HFFc6 (cell line): ENCODE measurements at places on chromosomes 3 and 15.

- DNase-seq: no peak
These were observed 423.0 kb upstream of the THBS1 start for GRCh38 chr15:39157882-39158281.

DNA sequence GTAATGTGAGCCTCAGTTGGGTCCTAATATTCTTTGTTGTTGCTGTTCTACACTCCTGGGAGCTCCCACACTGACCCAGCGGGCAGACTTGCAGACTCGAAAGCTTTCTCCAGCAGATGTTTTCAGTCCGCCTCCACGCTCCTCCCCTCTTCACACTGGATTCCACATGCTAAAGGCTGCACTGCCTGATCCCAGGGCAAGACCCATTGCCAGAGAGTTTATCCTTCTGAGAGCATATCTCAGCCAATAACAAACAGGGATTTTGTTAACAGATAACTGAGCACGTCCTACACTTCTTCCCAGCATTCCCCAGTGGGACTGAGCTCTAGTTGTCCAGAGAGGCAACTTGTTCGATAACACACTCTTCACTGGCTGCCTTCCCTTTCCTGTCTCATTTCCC lies 8.0 kb upstream of the COL6A6 start:
- DNase-seq: no peak

DNA sequence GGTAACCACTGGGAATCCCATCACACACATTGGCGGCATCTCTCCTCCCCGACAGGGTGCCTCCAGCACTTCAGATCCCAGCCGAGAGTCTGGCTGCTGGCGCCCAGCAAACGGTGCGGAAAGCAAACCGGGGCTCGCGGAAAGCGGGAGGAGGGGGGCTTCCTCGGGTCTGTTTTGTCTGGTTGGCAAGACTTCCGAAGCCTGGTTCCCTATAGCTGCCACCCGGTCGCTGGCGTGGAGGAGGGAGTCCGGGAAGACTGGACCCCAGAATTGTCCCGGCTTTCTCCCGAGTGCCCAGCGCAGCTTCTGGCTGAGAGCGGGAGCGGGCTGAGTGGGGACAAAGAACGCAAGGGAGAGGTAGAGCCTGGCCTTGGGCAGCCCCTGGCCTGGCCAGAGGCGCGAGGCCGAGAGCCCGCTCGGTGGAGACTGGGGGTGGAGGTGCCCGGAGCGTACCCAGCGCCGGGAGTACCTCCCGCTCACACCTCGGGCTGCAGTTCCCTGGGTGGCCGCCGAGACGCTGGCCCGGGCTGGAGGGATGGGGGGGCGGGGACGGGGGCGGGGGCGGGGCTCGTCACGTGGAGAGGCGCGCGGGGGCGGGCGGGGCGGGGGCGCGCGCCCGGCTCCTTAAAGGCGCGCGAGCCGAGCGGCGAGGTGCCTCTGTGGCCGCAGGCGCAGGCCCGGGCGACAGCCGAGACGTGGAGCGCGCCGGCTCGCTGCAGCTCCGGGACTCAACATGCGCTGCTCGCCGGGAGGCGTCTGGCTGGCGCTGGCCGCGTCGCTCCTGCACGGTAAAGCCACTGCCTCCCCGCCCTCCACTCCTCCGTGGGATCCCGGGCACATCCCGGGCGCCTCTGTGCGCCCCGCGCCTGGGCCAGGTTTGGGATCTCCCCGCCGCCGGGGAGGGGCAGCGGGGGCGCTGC lies at the start of gene CHRNA7:
CHRNA7 (plus strand) TSS at position 654 of the 920 bp plus-strand sequence; CDS start at position 734, 80 bp downstream.
- DNase-seq: no peak

- no peak for DNase-seq
These were observed 172.0 kb upstream of the HES1 start for GRCh38 chr3:193963808-193964516.

DNA sequence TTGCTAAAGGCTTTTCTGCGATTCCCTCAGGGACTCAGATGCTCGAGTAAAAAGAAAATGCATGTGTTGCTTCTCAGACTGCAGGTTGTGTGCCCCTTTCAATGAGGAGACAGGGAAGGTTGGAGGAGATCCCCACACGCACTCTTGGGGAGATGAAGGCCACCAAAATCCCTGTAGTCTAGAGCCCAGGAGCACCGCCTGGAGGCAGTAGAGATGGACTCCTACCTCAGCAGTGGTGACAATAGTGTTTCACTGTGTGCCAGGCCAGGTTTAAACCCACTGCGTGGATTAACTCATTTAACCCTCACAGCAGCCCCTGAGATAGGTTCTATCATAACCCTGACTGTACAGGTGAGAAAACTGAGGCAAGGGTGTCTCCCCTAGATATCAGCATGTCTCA lies 15.2 kb downstream of the MEGF11 start:
- no peak for DNase-seq

DNA sequence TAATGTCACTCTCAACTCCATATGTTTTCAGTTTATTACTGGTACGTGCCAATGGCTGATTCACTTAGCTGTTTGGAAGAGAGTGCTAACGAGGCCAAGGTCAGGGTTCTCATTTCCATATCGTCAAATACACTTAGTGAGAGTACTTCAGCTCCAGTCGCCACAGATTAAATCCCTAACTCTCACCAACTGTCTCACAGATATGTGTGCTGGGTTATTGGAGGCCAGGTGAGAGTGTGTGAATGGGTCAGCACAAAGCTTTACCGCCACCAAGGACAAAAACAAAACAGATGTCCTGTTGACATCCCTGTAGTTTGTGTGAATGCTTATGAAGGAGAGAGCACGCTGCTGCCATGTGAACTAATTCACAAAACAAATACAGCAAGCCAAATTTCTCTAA lies 133.5 kb upstream of the TBL1XR1 start:
- no peak for DNase-seq
